ENCODE measurements at places on chromosomes 16 and 17. TPM values are rescaled to one million over a fixed set of nuclear protein-coding genes. Genes with fewer than 3 reads are reported as not detected.

DNA sequence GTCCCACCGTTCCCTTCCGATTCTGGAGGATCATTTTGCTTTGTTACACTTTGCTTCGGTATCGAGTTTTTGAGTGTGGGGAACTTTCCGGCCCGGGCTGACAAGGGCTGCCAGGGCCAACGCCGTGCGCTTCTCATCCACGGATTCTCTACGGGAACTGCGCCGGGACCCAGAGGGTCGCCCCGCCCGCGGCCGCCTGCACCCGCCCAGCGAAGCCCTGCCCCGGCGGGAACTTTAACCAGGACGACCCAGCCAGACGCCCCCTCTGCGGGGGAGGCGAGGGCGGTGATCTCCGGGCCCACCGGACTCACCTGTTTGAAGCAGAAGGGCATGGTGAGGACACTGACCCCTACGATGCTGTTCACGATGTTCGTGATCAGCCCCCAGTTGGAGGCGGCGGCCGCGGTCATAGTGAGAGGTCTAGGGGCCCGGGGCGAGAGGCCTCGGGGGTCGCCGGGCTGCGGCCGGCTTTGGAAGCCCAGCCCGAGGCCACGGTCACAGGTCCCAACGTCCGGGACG, 536 bp downstream of the SLC38A10 start:
- no peak for DNase-seq

GRCh38 chr16:3157229-3158025, 22.6 kb downstream of the ZNF213 start:
- DNase-seq = peak; percentile 63

DNA sequence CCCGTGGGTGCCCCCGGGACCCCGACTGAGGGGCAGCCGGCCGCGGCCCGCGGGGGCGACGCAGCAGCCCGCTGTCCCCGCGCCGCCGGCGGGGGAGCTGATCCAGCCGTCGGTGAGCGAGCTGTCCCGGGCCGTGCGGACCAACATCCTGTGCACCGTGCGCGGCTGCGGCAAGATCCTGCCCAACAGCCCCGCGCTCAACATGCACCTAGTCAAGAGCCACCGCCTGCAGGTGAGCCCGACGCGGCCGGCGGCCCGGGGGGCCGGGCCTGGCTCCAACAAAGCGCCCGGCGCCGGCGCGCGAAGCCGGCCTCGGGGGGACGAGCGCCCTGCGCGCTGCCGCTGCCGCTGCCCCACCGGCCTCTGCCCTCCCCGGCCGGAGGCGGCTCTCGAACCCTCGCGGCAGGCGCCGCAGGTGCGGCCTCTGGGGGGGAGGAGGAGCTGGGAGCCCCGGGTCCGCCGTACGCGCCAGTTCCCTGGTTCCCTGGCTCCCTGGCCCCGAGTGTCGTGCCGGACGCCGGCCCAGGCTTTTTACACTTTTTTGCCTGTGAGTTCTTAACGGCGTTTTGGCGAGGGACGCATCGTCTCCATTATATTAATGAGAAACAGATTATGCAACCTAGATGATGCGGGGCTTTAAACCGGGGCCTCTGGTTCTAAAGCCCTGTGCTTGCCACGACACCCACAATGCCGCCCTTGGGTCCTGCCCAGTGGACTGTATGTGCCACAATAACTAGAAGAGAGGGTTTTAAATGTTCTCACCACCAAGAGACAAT, 521 bp downstream of the ATMIN start:
- peak; percentile 34 for DNase-seq

DNA sequence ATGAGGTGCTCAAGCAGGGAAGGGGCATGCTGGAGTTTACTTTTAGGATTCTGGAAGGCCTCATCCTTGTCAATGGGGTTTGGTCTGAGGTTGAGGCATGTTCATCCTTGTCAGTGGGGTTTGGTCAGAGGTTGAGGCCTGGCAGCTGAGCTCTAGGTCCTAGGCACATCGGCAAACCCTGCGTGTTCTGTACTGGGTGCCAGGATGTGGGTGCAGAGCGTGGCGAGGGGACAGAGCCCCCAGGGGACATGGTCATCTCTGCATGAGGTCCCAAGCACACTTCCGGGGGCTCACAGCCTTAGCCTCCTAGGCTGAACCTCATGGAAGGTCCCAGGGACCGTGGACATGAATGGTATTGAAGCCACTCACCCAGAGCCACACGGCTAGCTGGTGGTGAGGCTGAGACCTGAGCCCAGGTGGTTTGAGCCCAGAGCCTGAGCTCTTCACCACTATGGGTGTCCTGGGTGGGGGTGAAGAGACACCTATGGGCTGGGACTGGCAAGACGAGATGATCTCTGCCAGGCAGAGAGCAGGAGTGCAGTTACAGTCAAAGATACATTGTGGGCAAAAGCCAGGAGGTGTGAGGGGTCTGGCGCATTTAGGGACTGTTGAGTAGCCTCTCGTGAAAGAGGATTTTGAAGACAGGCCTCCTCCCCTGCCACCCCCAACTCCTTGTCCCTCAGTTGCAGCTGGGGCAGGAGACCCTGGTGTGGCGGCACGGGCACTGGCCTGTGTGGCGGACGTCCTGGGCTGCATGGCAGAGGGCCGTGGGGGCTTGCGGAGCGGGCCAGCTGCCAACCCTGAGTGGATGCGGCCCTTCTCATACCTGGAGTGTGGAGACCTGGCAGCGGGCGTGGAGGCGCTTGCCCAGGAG, 19.3 kb downstream of the FCSK start:
- no peak for DNase-seq

- DNase-seq = no peak
Observed at GRCh38 chr17:12342161-12342560, 321.5 kb downstream of the MAP2K4 start.

IGSF6 gene
- polyA plus RNA-seq = 2.9 TPM

CCL5 gene
- 1.4 TPM for polyA plus RNA-seq

HSD17B2 gene
- polyA plus RNA-seq = 11.0 TPM

DNAI2 gene
- 0.14 TPM for polyA plus RNA-seq

Data from renal pelvis (tissue), 12 donors.